ENCODE measurements at places on chromosomes 7 and 10.

DNA sequence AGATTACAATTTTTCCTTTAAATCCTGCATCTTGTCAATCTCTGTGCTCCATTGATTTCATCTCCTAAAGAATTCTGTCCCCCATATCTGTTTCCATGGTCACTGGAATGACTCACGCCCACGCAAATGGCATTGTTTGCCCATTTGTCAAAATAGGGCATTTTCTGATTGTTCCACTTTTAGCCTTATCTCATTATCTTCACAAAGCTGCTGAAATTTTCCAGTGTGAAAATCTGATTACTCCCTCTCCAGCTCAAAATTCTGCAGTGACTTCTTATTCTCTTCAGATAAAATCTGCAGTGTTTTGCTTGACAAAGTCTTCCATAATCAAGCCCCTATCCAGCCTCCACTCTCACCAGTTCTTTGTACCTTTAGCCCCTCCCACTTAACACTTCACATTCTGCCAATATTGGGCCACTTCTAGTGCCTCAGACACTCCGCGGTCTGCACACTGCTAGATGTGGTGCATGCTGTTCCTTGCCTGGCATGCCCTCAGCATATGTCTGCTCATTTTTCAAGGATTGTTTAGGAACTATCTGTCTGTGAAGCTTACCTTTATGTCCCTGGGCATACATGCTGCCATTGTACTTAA, 33.9 kb upstream of the CTTNBP2 start:
- DNase-seq: no peak

DNA sequence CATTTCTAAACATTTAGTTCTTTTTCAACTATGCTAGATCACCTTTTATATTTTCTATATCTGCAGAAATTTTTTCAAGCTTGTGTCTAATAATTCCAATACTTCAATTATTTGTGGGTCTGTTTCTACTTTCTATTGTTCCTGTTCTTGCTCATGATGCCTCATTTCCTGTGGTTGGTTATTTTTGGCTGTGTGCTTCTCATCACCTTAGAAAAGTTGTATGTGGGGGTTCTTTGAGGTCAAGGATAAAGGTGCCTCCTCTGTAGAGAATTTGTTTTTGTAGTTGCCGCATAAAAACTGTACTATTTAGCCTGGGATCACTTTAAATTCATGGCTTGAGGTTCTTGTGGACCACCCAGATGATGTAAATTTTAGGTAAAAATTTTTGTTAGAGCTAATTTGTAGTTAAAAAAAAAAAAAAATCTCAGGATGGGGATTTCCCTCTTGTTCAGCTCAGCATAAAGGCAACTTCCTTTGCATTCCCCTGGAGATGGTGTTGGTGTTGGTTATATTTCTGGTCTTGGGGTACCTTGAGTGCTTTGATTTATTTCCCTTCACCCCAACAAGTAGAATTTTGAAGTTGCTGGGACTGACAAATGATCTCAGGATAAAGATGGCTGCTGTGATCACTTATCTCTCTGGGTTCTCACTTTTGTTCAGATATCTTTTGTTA, 27.0 kb upstream of the JAZF1 start:
- DNase-seq: no peak

- DNase-seq: no peak
These were observed 80.5 kb upstream of the PPIF start for GRCh38 chr10:79266543-79267312.

- DNase-seq: no peak
These were observed 143.8 kb upstream of the PCLO start for GRCh38 chr7:83306502-83306901.

DNA sequence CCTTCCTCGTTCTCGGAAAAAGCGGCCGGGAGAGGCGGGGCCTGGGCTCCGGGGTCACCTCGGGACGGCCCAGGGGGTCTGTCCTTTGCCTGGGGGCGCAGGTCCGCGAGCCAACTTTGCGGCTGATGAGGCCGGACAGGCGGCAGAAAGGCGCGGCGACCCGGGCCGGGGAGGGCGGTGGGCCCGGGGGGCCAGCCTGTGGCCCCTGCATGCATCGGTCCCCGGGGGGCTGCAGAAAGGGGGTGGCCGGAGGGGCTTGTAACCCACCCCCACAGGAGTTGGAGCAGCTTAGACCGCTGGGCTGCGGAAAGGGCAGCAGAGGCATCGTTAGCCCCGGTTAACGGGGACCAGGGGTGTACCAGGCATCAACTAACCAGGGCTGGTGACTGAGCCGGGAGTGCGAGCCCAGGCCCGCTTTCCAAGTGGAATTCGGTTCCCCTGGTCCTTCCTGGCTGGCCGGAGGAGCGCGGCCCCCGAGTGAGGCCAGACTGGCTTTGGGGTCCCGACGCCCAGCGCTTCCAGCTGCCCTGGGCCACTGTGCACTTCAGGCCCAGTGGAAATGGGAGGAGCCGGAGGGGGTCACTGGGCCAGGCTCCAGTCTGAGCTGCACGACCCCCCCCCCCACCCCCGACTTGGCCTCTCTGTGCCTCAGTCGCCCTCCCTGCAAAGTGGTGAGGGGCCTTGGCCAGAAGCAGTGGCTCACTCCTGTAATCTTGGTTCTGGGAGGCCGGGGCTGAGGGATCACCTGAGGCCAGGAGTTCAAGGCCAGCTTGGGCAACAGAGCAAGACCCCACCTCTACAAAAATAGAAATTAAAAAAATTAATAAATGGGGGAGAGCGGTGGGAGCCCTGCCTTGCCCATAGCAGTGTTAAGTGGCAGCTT, 919 bp downstream of the SLC29A4 start:
- peak; percentile 36 for DNase-seq
